Muscle of leg (tissue), 16 donors: ENCODE measurements at places on chromosomes 5 and 9. TPM values are rescaled to one million over a fixed set of nuclear protein-coding genes. Genes with fewer than 3 reads are reported as not detected.

- DNase-seq = peak; percentile 49
Observed at GRCh38 chr9:86494644-86495111, 140.5 kb upstream of the TUT7 start.

DNA sequence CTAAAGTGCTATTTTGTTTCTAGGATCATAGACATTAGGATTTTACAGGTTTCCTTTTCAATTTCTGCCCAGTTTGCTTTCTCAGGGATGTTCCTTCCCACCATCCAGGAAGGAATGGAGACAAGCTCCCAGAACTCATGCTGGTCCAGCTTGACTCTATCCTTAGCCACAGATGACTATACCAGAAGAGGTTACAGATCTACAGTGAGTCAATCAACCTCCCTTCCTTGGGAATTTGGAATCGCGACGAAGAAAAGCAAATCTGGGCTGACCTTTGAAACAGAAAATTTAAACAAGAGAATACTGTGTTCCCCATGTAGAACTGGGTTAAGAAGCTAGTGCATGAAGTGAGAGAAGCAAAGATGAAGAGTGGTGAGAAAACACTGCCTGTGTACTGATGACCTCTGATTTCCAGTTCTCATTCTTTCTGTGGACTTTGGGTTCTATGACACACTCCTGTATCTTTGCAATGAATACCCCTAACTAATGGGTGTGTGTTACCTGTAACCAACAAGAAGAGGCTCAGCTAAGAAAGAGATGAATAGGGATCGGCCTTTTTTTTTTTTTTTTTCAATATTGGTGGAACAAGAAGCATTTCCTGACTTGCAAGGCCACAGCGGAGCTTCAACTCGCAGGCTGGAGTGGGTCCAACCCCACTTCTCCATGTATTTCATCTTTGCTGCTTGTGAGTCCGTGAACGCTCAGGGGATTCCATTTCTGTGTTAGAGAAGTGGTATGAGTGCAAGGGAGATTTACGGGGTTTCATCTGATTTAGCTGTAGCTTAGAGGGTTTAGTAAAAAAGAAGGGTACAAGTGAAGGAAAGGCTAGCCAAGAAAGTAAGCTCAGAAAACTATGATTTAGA is 563.9 kb upstream of the CLINT1 start:
- peak; percentile 92 for DNase-seq

- no peak for DNase-seq
Observed at GRCh38 chr5:140558542-140558941, 1.3 kb upstream of the SRA1 start.

- peak; percentile 23 for DNase-seq
Observed at GRCh38 chr5:96961053-96961452, 25.2 kb downstream of the LNPEP start.

DNA sequence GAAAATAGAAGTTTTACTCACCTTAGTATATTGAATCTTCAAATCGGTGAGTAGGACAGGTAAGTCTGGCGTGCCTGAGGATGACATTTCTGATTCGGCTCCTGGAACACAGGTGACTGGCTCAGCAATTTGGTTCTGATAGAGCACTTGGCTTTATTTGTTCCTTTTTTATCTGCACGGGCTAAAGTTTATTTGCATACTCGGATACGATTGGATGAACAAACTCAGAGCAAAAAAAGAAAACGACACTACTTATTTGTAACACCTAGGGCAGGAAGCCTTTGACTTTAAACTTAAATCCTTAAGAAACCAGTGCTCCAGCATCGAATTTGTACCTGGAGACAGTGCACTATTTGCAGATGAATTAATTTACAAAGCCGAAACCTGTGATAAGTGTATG is at the start of gene ALDH1A1:
Gene ALDH1A1 (minus strand): TSS at position 140 of the 400 bp plus-strand sequence. CDS start 53 bp downstream, at position 87.
- DNase-seq = no peak

DNA sequence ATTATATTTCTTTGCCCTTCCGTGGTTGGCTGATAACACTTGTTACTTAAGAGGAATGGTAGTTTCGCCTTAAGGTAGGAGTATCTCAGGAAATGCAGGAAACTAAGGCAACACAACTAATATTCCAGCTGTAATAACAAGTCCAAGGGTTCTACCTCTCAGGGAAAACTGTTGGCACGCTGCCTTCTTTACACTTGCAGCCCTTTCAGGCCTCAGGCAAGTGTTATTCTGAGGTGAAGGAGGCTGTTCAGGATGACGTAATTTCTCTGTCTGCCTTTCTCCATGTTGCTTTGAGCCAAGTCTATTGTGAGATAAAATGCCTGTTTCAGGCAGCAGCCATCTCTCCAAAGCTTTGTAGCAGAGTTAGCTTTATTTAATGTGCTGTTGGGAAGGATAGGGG is 38.0 kb downstream of the VCAN start:
- peak; percentile 86 for DNase-seq

DNA sequence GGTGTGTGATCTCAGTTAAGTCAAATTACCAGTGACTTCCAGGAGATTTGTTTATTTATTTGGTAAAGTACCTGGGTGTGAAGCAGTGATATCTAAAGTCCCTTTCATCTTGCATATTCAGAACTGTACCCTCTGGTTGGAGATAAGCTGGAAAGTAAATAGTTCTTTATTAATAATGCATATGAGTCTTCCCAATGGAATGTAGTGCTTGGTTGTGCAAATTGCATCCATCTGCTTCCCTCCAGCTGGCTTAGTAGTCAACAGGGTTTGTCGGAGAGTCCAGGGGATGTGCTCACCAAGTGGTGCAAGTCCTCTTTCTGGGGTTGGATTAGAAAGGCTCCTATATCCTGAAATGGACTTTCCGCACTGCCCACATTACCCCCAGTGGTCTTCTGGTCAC is 42.0 kb downstream of the TRPM3 start:
- no peak for DNase-seq

DNA sequence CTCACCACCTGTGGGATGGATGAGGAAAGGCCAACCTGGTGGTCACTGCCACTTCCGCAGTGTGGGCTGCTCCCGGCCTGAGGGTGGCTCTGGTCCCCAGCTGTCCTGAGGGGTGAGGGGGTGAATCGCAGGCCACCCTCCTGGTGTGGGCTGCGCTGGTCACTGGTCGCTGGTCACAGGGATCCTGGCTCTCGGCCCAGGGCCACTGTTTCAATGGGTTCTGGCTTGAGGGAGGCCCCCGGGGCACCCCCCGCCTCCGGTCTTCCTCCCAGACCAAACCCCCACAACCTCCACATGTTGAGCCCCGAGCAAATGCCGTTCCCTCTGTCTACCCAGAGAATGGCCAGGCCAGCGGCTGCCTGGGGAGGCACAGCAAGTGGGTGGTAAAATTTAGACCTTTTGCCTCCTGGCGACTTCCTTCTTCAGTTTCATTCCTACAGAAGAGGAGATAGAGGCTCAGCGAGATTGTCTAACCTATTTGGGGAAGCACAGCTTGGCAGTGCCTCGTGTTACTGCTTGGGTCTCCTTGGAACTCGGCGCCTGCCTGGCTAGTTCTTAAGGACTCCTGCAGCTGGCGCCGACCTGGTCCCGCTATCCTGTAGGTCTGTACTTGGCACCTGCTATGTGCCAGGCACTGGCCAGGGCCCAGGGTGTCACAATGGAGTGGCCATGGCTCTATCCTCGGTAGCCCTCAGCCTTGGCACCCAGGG is 48.2 kb downstream of the RXRA start:
- peak; percentile 49 for DNase-seq

Gene THBS4
- polyA plus RNA-seq = 201 TPM

Gene BARHL1
- not detected for polyA plus RNA-seq

Gene CEL
- 1.8 TPM for polyA plus RNA-seq
